ENCODE measurements at places on chromosomes 2 and 18.

DNA sequence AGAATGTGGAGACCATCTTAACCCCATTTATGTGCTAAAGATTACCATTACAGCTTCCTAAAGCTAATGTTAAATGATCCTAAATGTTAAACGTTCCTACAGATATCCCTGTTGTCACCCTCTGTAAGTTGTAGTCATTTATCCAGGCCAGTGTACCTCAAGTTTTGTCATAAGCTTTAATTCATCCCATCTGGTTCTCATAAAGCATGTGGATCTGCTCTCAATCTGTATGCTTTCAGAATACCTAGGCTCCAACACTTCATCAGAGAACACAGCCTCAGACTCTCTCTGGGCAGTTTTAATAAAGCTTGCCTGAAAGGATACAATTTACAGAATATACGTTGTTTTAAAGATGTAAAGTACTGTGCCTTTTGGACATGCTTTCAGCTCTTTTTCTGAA lies 4.2 kb upstream of the CCDC178 start:
- no peak for DNase-seq

DNA sequence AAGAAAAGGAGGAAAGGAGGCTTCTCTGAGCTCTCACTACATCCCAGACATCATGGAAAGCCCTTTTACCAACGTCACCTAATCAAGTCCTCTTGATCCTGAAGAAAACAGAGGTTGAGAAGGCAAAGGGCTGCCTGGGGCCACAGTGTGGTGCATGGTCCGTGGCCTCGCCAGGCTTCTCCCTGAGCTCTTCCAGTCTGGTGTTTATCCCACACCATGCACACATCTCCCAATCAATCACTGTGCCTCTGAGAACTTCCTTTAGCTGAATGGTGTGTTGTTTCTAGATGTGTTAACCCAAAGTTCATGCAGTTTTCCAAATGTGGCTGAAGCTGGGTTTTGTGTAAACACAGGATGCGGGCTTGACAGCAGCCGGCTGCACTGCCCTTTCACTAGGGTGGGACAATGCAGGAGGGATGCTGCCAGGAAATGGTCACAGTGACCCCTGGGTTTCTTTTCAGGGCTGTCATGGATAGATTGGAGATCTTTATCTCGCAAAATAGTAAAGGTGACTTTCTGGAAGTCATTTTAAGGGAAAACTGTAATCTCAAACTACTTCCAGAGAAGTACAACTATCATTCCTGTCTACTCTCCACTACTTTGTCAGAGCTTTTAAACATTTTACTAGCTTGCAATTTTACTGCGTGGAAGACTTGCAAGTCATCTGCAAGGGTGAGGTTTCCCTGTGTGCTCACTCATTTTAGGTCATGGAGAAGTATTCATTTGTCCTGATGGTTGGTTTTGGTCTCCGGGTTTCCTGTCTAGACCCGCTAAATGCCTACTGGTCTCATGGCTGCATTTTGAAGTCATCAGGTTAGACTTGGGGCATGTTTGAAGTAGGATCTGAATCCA lies 54.6 kb downstream of the IL1R2 start:
- DNase-seq = no peak

GRCh38 chr2:95379371-95379831 lies 23.1 kb upstream of the FAHD2A start:
- DNase-seq = no peak

- no peak for DNase-seq
Measured at GRCh38 chr18:45851161-45851925, 25.9 kb downstream of the SIGLEC15 start.

DNA sequence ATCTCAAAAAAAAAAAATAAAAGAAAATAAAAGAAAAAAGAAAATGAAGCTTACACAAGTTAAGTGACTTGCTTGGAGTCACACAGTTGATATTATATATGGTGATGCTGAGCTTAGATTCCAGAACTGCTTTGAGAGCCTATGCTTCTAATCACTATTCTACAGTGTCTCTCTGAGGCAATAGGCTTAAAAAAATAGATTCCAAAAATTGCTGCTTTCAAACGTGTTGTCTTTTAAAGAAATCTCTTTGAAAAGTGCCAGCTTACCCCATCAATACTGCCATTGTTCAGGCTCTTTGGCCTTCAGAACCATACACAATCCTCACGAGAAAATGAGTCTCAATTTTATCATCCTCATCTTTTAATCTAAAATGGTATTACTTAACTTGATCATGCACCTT lies 102.6 kb downstream of the CDK15 start:
- DNase-seq = no peak

- no peak for DNase-seq
Measured at GRCh38 chr2:228701506-228701905, 520.0 kb upstream of the SPHKAP start.
